NCI-H2081 (cell line): ENCODE measurements at places on chromosomes 3 and 15.

DNA sequence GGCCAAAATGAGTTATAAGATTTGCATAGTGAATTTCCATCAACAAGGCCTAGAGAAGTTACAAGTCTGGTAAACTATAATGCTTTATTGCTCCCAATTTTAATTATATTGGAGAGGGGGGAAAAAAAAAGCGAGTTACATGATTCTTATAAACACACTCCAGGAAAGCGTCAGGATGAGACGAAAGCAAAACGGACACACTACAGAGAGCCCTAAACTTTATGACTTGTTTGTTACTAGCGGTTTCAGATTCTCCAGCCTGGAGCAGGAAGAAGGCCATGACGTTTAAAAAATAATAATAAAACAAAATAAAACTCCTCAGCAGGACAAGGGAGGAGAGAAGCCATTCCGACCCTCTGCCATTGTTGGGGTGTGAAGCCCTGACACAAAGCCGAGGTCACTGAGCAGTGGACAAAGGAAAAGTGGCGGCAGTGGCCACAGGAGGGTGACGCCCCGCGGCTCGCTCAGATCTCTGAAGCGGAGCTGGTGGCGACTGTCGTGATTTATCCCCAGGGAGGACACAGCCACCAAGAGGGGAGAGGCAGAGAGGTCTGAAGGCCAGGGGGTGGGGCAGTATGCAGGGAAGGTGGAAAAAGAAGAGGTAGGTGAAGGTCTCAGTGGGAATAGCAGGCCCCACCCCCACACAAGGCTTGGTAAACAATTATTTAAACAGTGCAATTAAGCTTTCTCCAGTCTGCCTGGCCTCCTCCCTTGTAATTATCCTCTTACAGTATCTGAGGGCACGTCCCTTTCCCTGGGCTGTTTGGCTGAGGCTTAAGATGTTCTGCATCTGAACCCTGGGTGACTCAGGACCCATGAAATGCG, 45.3 kb downstream of the ADAMTS9 start:
- DNase-seq = peak; percentile 1

DNA sequence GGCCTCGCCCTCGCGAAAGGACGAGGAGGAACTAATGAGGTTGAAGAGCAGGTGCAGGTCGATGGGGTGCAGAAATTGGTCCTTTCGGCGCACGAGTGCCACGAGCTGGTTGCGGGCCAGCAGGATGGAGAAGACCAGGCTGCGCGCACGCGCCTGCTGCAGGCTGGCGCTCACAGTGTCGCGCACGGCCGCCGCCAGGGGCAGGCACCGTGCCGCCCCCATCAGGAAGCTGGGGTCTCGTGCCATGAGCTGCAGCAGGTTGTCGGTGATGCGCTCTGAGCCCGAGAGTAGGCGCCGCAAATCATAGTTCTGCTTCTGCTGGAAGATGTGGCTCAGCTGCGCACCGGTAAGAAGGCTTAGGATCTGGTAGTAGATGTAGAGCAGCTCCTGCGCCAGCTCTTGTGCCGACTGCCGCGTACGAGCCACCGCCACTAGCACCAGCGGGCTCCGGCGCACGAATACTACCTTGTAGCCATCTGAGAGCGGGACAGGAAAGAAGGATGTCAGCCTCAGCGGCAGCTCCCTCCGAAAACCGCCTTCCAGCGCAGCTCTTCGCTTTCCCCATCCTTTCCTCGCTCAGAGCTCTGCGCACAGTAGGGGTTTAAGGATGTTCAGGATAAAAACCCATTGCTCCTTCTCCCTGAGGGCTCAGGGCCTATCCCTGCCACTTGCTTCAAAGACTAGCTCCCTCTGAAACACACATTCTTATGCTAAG, 6.9 kb upstream of the MST1R start:
- no peak for DNase-seq

DNA sequence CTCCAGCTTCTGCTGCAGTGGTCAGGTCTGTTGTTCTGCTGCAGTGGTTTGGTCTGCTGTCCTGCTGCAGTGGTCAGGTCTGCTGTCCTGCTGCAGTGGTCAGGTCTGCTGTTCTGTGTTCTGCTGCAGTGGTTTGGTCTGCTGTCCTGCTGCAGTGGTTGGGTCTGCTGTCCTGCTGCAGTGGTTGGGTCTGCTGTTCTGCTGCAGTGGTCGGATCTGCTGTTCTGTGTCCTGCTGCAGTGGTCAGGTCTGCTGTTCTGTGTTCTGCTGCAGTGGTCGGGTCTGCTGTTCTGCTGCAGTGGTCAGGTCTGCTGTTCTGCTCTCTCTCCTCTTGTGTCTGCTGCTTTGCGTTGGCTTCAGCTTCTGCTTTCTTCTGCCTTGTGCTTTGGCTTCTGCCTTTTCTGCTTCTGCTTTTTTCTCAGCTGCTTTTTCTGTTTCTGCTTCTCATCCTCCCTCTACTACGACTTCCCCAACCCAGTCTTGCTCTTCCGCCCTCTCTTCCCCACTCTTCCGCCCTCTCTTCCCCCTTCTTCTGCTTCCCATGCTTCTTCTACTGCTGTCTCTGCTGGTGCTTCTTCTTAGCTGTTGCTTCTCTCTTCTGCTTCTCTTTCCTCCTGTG, 50.7 kb downstream of the FAM43A start:
- no peak for DNase-seq

- no peak for DNase-seq
Measured at GRCh38 chr3:129553719-129554118, 10.7 kb downstream of the H1-8 start.

GRCh38 chr3:102195198-102195948, 239.4 kb upstream of the ZPLD1 start:
- no peak for DNase-seq

- no peak for DNase-seq
Measured at GRCh38 chr3:193132964-193133363, 108.1 kb upstream of the PLAAT1 start.

DNA sequence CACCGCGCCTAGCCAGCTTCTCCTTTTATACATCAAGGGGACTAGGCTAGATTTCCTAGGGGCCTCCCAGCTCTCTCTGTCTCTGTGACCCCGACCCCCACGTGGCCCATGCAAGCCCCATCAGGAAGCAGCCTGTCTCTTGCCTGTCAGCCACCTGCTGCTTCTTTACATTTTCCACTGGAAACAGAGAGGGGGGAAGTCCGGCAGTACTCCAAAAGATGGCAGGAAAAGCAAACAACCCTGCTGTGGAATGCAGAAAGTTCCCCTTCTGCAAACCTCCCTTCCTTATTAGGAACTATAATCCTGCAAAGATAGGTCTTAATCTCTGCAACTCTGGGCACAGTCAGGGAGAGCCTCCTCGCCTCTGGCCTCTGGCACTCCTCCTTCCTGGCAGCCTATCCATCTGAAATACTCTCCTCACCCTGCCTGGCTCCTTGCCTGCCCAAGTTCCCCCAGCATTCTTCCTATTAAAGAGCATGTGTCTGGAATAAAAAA, 47.4 kb upstream of the HACD2 start:
- no peak for DNase-seq

DNA sequence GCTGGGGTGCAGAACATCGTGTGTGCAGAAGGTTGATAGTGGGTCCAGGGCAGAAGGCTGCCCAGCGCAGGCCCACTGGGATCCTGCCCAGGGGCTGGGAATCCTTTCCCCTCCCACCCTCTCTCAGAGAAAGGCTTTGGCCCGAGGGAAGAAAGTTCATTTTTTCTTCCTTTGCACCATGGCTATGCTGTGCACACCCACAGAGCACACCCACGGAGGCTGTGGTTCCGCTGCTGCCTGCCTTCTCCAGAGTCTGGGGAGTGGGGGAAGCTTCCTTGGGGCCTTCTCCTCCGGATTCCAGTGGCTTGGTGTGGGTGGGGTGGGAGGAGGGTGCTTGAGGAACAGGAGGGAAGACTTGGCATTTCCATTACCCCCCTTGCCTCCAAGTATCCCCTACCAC, 7.0 kb upstream of the PRKCD start:
- DNase-seq = no peak

- DNase-seq = no peak
Measured at GRCh38 chr3:114323546-114324254, 29.9 kb downstream of the TIGIT start.

GRCh38 chr3:107848351-107848915, 242.4 kb downstream of the CD47 start:
- peak; percentile 21 for DNase-seq

- DNase-seq = no peak
Measured at GRCh38 chr15:47756872-47757271, 39.6 kb downstream of the SEMA6D start.

GRCh38 chr15:55968923-55969322, 24.5 kb downstream of the NEDD4 start:
- no peak for DNase-seq

DNA sequence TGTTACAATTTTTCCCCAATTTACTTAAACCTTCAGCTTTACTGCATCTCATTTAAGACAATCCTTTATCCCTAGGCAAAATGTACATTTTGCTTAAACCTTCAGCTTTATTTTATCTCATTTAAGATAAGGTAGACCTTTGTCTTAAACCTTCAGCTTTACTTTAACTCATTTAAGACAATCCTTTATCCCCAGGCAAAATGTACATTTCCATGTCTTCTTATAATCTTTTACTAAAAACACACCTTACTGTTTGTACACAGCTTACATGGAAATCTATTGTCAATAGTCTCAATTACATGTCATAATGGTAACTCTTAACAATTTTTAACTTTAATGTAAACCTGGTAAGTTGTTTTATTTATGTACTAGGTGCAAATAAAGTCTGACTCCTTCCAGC, 58.7 kb upstream of the MKRN3 start:
- DNase-seq = no peak

GRCh38 chr3:31220431-31220830, 312.3 kb upstream of the STT3B start:
- DNase-seq = no peak

GRCh38 chr3:74515451-74515850, 99.0 kb downstream of the CNTN3 start:
- DNase-seq = no peak

DNA sequence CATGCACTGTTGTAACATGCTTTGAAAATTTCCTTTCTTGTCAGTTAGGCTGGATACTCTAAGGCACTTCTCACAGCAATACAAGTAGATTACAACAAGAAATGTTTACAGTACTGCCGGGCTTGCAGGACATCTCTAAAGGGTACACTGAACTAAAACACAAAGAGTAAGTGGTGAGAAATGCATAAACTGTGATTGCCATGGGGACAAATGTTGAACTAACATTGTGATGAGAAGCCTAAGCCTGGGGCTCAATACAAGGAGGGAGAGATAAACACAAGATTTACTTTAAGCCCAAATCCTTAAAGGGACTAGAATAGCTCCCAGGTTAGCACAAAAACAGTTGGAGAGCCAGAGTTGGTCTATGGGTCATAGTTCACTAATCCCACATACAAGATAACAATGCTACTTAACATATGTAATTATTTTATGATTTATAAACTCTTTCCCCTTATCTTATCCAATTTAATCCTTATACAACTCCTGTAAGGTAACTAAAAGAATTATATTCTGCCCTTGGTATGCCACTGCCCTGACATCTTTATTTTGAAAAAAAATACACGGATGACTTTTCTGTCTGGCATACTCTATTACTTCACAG, 126.9 kb downstream of the THRB start:
- DNase-seq = no peak

DNA sequence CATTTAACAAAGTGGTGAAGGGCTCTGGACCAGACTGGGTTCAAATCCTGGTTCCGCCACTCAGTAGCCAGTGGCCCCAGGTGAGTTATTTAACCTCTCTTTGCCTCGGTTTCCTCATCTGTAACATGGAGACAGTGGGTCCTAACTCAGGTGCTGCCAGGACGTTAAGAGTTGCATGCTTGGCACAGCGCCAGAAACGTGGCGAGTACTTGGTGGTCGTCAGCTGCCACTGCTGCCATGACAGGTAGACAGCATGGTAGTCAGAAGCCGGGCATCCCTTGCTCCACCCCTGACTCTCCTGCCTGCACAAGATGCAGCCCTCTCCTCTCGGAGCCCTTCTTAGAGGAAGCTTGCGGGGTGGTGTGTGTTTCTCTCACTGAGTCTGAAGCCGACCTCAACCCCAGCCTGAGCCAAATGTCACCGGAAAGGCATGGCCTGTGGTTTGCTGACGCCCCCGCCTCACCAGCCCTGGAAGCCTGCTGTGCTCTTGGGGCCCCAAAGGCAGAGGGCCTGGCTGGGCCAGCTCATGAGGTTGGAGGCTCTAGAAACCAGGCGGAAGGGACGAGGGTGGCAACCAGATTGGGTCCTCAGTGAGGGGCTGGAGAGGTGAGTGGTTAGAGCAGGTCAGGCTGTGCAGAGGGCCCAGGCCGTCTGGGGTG, 160.8 kb upstream of the TLE3 start:
- DNase-seq = no peak

- DNase-seq = no peak
Measured at GRCh38 chr3:33030802-33031201, 66.1 kb downstream of the GLB1 start.

- DNase-seq = no peak
Measured at GRCh38 chr15:91783451-91783850, 70.1 kb upstream of the SLCO3A1 start.
